Fibroblast of skin of scalp (primary cell): ENCODE measurements at places on chromosomes 6 and 20.

DNA sequence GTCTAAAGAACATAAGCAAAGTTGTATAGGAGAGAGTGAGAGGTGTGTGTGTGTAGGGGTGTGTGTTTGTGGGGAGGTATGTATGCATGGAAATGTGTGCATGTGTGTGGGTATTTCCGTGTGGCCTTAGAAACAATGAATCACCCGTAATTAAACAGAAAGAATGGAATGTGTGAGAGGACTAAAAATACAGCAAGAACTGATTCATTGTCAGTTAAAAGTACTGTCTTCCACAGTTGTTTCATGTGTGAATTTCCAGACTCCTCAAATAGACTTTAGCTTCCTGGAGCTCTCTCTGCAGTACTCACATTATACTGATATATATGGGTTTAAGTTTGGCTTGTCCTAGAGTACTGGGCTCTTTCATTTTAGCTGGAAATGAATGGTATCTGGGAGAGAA lies 145.7 kb downstream of the RIMS1 start:
- peak; percentile 29 for DNase-seq

DNA sequence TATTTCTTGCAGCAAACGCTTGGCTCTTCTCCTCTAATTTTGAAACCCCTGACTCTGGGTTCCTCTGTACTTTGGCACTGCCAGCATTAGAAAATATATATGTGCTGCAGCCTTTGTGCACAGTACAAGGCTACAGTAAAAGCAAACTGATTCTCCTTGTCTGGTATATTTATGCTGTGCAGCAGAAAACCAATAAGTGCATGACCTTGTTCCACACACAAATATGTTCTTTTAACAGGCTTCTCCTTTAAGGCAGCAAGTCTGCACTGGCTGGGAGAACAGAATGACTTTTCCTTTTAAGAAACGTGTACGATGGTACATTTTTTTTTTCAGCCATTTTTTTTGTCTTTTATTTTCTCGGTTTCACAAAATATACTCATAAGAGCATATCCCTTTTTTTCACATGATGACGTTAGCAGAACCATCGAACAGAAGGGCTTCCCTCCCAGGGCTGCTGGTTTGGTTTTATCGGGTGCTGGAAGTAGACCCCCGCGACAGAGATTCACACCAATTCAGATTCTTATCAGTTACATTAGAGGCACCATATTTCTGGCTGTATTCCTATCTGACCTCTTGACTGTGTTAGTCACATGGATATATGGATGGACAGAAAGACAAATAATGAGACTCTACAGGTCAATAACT lies 129.9 kb upstream of the ARID1B start:
- DNase-seq = no peak

- DNase-seq = no peak
Observed at GRCh38 chr20:5085380-5085779, 34.4 kb downstream of the PCNA start.

DNA sequence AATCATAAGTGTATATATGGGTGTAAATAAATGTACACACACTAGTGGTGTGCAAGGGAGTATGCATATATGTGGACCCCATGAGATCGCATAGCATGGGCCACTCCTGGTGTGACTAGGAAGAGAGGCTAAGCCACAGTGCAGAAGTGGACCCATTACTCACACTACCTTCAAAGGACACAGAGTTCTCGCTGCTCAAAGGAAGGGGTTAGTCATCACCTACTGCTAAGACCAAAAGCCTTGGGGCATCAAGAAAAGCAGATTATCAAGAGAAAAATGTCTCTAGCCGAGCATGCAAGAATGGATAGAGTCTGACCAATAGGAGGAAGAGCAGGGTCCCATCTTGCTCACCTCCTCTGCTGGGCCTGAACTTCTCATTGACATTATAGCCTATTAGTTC lies 195.5 kb downstream of the MAFB start:
- no peak for DNase-seq

- DNase-seq = peak; percentile 90
Observed at GRCh38 chr20:47181056-47181862, 175.2 kb downstream of the ZMYND8 start.

DNA sequence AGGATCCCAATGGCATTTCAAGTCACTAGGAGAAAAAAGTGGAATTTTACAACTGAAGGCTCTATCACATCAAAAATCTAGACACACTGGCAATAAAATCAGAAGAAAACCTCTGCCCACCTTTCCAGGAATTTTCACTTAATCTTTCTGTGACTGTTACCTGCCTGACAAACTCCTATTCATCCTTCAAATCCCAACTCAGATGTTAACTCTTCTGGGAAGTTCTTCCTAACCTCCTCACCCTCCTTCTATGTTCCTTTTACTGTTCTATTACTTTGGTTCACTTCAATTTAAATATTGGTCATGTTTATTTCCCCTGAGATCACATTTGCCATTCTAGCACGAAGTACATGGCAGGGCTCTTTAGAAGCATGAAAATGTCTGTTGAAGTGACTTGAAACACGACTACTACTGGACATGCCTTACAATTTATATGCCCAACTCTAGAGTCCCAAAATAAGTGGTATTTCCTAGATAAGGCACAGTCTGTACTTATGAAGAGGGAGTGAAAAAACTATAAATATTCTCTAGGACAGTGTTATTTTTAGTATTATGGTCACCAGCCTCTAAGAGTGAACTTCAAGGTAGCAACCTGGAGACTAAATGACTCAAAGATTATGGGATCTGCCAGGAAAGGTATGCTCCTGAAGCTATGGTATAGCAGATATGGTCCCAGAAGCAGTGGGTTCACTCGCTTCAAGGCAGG lies 17.1 kb downstream of the CHD6 start:
- DNase-seq = no peak

- DNase-seq = no peak
Observed at GRCh38 chr6:123802351-123802696, 1.3 kb upstream of the NKAIN2 start.

DNA sequence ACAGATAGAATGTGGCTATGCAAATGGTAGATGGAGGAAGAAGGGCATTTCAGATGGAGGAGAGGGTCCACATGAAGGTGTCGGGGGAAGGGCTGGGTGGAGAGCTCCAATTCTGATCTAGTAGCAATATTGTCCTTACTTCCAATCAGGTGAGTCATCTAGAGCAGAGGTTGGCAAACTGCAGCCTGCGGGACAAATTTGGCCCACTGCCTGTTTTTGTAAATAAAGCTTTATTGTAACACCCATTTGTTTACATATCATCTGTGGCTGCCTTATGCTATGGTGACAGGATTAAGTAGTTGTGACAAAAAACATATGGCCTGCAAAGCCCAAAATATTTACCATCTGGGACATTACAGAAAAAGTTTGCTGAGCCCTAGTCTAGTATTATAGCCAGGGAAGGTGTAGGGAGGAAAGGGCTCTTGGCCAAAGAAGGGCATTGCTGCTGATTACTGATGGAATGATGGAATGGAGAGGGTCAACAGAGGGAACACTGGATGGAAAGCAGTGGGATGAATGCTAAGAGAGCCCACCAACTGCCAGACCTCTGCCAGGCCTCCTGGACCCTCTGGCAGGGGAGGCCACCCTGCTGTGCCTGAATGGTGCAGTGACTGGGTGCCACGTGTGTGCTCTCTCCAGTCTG lies 79.8 kb downstream of the SLC22A23 start:
- DNase-seq = no peak

DNA sequence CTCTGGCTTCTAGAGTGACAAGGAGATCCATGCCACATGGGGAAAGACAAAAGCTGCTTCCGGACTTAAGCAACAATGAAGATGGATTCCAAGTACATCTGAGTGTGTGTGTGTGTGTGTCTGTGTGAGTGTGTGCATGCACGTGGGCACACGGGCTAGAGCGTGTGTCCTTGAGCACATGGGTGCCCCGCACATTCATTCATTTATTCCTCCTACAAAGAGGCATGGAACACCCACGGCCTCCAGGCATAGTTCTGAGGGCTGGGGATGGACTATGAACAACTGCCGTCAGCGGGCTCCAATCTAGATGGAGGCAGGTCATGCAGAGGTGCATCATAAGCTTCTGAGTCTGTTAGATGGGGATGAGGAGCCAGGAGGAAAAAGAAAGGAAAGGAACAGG lies 49.1 kb downstream of the GRM4 start:
- DNase-seq = no peak

GRCh38 chr20:63425846-63426485 lies 46.5 kb downstream of the KCNQ2 start:
- no peak for DNase-seq

DNA sequence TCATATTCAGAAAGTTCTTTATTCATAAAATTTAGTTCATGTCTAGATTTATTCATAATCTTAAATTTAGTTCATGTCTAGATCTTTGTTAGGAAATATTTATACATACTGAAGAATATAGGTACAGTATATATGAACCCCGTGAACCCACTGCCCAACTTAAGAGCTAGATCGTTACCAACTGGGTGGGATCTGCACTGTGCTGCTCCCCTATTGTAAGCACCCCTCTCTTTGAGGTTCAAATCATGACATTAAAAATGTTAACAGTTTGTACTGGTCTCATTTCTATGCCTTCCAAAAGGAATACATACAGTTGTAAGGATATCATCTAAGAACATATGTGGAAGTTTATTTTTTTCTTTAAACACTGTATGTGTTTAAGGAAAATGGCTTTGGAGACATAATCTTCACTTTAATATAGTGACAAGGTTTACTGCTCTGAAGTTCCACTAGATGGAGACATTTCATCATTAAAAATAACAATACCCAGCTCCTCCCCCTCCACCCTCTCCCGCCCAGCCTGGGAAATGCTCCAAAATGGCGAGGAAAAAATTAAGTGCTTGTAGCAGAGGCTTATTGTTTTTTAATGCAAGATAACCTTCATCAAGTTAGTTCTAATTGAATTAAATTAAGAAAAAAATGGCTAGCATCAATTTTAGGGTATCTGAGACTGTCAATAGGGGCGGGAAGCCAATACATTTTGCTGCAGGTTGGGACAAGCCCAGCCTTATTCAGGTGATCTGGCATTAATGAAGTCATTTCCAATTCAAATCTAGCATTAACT lies 104.1 kb upstream of the TRAF3IP2 start:
- peak; percentile 82 for DNase-seq

GRCh38 chr6:23561732-23562131 lies 564.3 kb upstream of the NRSN1 start:
- no peak for DNase-seq

- DNase-seq = no peak
Observed at GRCh38 chr6:46776070-46776712, 17.0 kb upstream of the MEP1A start.

GRCh38 chr20:23541776-23542175 lies 26.5 kb downstream of the CST9L start:
- DNase-seq = no peak
